T-cell (primary cell): ENCODE measurements at places on chromosomes 12 and 14.

DNA sequence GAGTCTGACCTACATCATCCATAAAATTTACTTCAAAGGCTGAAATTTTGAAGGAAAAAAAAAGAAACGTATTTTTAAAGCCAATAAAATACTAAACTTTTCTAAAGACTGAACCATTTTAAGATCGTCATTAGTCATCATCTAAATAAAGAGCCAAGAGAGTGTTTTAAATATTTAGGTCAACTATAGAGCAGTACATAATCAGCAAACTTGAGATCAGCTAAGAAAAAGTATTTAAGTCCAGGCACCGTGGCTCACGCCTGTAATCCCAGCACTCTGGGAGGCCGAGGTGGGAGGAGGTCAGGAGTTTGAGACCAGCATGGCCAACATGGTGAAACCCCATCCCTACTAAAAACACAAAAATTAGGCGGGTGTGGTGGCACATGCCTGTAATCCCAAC lies 35.5 kb downstream of the HECTD1 start:
- DNase-seq = no peak

GRCh38 chr14:102055181-102055901 lies 31.5 kb downstream of the HSP90AA1 start:
- no peak for DNase-seq

GRCh38 chr12:124397399-124397679 lies 102.4 kb downstream of the RFLNA start:
- no peak for DNase-seq

DNA sequence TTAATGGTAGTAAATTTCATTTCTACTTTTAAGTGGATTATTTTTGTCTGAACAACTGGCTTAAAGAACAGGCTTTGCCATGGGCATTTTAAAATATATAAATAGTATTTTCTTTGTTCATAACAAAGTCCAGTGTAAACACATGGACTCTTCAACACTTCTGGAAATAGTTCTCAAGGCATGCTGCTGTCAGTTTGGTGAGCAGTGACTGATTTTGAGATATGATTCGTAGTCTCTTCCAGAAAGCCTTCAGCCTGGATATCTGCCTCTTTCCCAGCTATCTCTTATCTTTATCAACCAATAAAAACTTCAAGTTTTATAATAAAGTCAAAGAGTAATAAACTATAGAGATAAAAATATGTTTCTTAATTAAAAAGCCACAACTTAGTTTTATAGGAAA lies 110.7 kb downstream of the NAV3 start:
- no peak for DNase-seq

GRCh38 chr14:54702492-54702891 lies 135.6 kb downstream of the SAMD4A start:
- DNase-seq = no peak

DNA sequence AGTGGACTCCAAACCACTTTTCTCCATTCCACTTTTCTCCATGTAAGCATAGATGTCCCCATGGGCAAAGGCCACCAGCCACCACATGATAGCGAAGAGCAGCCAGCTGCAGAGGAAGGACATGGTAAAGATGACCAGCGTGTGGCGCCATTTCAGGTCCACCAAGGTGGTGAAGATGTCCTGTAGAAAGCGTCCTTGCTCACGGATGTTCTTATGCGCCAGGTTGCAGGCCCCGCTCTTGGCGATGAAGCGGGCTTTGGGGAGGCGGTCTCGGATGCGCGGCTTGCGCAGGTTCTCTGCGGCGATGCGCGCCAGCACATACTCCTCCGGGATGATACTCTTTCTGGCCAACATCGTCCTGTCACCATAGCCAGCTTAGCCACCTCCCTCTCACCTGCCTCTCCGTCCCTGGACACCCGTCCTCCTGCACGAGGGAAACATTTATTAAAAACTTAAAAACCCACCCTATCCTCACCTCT lies 1.2 kb downstream of the KCNJ8 start:
- no peak for DNase-seq

GRCh38 chr12:106299202-106299774 lies 3.2 kb upstream of the TCP11L2 start:
- no peak for DNase-seq

DNA sequence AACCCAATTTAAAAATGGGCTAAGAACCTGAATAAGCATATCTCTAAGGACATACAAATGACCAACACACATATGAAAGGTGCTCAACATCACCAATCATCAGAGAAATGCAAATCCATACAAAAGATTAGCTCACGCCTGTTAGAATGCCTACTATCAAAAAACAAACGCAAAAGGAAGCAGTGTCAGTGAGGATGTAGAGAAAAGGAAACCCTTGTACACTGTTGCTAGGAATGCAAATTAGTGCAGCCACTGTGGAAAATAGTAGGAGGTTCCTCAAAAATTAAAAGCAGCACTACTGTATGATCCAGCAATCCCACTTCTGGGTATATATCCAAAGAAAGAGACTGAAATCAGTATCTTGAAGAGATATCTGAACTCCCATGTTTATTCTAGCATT lies 133.0 kb downstream of the CPNE8 start:
- DNase-seq = no peak

- DNase-seq = no peak
Measured at GRCh38 chr12:98935847-98936246, 290.8 kb downstream of the APAF1 start.

- no peak for DNase-seq
Measured at GRCh38 chr12:18899162-18899561, 161.2 kb downstream of the CAPZA3 start.

GRCh38 chr14:93295541-93296220 lies 37.2 kb downstream of the BTBD7 start:
- no peak for DNase-seq

DNA sequence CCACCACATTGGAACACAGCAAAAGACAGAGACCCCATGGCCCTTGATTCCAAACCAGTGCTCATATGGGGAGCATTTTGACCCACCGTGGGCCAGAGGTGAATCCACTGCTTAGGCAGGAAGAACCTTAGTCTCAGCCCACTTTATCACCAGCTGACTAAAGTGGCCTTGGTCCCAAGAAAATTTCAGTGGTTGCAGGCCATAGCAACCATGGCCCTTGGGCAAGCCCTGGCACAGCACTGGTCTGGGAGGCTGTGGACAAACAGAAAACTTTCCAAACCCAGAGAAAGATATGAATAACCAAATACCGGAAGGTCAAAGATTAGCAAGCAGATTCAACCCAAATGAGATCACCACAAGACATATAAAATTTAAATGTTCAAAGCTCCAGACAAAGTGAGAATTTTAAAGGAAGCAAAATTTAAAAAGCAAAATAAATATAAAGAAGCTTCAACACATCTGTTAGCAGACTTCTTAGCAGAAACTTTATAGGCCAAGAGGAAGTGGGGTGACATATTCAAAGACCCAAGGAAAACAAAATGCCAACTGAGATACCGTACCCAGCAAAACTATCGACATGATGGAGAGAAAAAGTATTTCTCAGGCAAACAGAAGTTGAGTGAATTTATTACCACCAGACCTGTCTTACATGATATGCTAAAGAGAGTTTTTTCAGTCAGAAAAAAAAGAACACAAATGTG lies 7.8 kb downstream of the KLRK1 start:
- DNase-seq = no peak

DNA sequence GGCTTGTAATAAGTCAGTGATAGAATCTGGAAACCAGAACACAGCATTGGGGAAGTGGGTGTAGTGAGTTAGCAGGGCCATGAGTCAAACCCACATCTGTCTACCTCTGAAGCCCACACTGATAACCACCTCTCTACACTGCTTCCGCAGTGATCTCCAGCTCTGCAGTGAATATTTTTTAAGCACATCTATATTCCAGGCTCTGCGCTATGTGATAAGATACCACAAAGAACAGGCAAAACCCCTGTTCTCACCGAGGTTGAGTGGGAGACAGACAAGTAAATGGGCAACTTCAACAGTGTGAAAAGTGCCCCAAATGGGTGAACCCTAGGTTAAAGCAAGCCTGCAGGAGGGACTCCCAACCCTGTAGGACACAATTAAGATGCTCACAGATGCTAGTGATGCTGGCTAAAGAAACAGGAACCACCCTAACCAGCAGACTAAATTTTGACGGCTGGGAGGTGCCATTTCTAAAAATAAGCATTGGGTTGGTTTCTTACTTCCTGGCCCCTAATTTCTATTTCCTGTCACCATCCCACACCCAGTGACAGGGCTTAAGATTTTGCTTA lies 375.0 kb downstream of the DPF3 start:
- DNase-seq = peak; percentile 16

DNA sequence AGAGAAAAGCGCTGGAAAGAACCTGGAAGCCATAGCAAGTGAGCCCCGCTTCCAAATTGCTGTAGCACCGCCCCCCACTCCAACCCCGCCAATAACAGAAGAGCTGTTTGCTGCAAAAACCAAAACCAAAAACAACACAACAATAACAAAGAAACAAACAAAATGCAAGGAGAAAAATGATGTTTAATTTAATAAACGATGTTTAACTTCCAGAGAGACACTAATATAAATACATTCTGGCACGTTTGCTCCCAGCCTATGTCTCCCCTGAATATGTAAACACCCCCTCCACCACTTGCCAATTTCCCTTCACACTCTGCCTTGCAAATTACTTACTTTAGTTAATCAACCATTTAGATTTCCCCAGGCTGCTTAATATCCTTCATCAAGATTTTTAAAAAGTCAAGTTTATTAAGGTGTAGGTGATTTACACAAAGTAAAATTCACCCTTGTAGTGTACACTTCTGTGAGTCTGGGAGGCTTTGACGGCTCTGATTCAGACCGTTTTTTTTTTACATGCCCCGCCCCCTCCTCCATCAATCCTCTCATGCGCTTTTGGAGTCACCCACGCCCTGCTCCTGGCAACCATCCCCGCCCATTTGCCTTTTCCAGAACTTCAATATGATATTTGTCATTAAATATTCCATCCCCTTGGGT lies 482 bp upstream of the IFI27L2 start:
- DNase-seq = no peak

GRCh38 chr14:91872011-91872501 lies 4.7 kb upstream of the TC2N start:
- no peak for DNase-seq

GRCh38 chr14:89652352-89652751 lies 235.3 kb upstream of the FOXN3 start:
- DNase-seq = no peak

GRCh38 chr14:100446572-100446971 lies 123.4 kb downstream of the SLC25A47 start:
- DNase-seq = no peak

DNA sequence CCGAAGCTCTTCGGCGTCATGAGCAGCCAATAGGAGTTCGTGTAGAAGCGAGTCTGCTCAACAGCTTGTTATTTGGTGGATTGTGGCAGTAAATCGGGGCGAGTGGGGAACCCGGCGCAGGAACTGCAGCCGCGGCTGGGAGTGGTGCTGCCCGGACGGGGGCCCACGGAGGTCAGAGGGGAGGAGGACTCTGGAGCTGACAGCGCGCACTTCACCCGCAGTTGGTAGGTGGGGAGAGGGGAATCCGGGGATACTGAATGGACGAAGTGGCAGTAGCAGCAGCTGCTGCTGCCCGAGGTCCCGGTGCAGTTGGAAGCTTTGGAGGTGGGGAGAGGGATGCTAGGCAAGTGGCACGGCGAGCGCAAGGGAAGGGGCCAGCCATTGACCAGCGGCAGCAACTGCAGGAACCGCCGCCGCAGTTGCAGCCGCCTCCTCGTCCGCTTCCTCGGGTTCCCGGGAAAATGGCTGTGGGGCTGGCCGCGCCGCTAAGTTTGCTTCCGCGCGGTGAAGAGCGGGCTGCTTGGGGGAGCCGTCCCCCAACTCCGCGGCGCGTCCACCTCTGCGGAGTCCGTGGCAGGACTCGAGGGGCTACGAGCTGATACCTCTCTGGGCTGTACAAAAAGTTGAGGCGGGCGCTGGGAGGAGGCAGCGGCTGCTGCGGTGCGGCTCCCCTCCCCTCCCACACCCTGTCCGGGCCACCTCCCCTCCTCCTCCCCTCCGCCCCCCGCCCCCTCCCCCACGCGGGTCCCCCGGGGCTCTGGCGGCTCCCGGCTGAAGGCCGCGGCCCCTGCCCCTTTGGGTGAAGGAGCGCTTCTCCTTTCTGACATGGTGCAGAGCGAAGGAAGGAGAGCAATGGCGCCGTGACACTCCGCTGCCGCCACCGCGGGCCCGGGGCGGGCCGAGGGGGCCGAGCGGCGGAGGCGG lies at the start of gene ARID4A:
TSS of gene ARID4A (plus strand) at position 79 of the 924 bp plus-strand sequence. CDS start 1,300 bp downstream, outside the sequence.
- DNase-seq = peak; percentile 21

- no peak for DNase-seq
Measured at GRCh38 chr14:68610251-68610793, 182.5 kb downstream of the ZFP36L1 start.

- DNase-seq = no peak
Measured at GRCh38 chr12:94507455-94507854, 47.8 kb upstream of the CEP83 start.

GRCh38 chr12:97181571-97182265 lies 274.7 kb downstream of the NEDD1 start:
- no peak for DNase-seq

GRCh38 chr14:103767336-103767894 lies 51.8 kb downstream of the ZFYVE21 start:
- no peak for DNase-seq

GRCh38 chr14:102731101-102731870 lies 46.0 kb upstream of the TRAF3 start:
- DNase-seq = no peak

GRCh38 chr12:46650688-46651087 lies 175.1 kb downstream of the SLC38A4 start:
- no peak for DNase-seq

- DNase-seq = no peak
Measured at GRCh38 chr12:119772431-119772830, 104.5 kb downstream of the PRKAB1 start.

- DNase-seq = no peak
Measured at GRCh38 chr14:63760014-63760413, 32.1 kb upstream of the SGPP1 start.

DNA sequence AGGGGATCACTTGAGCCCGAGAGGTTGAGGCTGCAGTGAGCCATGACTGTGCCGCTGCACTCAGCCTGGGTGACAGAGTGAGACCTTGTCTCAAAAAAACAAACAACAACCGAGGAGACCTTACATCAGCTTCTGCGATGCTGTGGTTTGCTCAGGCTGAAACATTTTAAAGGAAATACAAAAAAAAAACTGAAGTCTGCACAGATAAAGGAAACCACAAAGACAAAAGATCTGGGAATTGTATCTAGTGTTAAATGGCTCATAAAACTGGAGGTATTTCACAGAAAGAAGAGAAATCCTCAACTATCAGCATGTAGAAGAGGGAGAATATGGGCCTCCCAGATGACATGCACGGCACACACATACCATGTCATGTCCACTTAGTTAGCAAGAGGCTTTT lies 60.3 kb upstream of the VPS33A start:
- DNase-seq = peak; percentile 1

GRCh38 chr12:64665514-64665913 lies 55.2 kb downstream of the RASSF3 start:
- DNase-seq = no peak

- no peak for DNase-seq
Measured at GRCh38 chr14:69713209-69713781, 53.6 kb upstream of the SRSF5 start.
